Globus pallidus (tissue), 1 donor: ENCODE measurements at places on chromosomes 3 and 15.

GRCh38 chr3:97883736-97884135 is 61.9 kb downstream of the CRYBG3 start:
- DNase-seq, result no peak

GRCh38 chr3:58018892-58019742 is 10.9 kb downstream of the FLNB start:
- no peak for DNase-seq

DNA sequence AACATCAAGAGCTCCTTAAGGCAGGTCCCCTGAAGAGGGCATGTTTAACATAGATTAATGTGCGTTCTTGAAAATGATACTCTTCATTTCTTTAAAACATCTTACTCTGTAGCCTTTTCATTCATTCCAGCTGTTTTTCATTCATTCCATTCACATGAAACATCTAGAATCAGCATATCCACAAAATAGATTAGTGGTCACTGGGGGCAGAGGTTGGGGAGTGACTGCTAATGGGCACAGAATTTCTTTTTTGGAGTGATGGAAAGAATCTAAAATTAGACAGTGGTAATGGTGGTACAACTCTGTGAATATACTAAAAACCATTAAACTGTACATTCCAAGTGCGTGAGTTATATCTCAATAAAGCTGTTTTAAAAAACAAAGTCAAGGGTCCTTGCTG is 15.4 kb upstream of the CXCR6 start:
- no peak for DNase-seq

- peak; percentile 53 for DNase-seq
Observed at GRCh38 chr15:36579792-36580431, 486 bp downstream of the CDIN1 start.
